Activated CD4-positive, alpha-beta T cell treated with anti-CD3 and anti-CD28 coated beads, Interleukin-2, amount 50 U/mL, for 1 hour (primary cell): ENCODE measurements at places on chromosomes 1 and 21.

DNA sequence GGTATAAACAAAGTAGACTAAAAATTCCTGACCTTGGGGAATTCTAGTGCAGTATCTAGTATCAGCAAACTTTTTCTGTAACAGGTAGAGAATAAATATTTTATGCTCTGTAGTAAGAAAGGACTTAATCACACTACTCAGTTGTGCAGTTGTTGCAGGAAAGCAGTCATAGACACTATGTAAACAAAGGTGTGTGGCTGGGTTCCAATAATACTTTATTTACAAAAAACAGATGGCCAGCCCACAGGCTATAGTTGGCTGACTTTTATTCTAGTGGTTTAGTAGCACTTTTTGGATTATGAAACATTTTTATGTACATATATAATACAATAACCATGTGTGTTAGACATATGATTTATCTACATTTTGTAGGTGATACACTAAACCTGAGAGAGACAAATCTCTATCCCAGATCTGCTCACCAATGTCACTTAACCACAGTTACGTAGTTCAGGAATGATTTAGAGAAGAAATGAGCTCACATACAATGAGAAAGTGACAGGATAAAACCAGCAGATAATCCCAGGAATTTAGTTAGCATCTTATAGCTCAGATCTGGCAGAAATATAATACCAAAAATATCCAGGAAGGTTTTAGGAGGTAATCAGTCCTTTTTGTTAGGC lies 56.1 kb downstream of the MIER1 start:
- no peak for DNase-seq

DNA sequence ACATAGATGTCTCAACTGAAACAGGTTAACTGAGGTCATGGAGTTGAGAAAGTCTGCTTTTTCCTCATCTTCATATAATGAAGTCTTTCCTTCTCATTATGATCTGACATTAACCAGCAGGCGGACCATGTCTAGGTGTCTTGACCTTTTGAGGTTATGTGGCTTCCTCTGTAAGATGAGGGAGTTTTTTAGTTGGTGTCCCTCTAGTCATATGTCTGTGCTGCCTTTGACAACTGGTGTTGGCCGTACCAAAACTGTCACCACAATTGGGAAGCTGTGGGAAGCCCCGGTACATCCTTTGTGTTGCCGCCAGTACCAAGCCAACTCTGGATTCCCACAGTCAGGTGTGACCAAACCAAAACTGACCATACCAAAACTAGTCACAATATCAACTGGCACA lies 105.1 kb downstream of the PBX1 start:
- DNase-seq: no peak

DNA sequence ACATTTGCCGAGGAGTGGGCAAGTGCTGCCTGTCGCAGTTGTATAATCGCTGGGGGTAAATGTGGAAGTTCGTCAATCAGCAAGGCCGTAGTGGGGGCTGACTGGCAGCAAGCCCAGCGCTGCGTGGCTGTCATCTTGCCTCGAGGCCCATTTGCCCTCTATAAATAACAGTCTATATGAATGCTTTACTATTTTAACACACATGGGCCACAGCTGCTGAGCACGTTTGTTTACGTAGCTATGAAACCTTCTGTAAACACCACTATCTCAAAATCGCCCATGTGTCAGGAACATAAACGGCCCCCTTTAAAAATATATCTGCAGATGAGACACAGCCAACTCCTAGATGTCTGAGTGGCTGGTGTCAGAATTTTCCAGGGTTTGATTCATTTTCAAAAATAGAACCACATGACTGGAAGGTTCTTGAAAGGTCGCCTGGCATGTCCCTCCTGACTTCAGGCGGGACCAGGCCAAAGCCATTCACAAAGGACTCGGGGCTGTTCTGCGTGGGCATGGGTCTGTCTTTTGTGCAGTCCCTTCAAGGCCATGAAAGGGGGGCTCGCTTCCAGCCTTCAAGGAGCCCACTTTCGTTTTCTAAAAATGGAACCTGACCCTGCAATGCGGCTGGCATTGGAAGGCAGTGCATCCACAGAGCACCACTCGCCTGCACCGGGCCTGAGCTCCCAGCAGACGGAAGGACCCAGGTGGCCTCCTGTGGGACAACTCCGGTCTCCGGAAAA lies 205.5 kb downstream of the KCNJ6 start:
- no peak for DNase-seq

- no peak for DNase-seq
Observed at GRCh38 chr21:38937844-38938243, 132.1 kb downstream of the ETS2 start.

DNA sequence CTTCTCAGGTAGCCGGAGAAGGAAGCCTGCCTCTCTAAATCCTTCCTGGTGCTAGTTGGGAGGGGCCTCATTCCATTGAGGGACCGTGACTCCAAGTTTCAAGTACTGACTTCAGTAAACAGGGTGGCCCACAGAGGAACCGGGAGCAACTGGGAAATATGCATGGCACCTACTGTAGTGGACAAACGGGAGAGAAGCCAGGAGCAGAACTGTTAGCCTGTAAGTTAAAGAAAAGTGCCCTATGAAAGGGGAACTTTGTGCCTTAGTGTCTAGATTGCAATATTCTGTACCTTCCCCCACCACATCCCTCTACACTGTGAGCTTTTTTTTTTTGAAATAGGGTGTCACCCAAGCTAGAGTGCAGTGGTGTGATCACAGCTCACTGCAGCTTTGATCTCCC lies 33.2 kb upstream of the KANK4 start:
- DNase-seq: no peak

DNA sequence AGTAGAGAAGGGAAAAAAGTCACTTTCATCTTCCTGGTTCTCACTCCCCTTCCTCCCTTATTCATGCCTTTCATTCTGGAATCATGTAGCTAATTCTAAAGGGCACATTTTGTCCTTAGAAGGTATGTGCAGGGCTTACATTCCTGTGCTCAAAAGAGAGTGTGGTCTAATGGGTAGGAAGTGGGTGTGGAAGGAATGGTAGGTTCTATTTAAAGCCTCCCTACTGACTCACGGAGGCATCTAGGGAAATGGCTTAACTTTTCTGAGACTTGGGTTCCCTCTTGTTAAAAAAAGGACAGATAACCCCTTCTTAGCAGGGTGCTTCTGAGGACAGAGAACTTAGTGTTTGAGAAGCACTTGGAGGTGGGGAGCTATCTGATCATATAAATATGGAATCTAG lies 249.3 kb upstream of the DUSP10 start:
- DNase-seq: no peak

DNA sequence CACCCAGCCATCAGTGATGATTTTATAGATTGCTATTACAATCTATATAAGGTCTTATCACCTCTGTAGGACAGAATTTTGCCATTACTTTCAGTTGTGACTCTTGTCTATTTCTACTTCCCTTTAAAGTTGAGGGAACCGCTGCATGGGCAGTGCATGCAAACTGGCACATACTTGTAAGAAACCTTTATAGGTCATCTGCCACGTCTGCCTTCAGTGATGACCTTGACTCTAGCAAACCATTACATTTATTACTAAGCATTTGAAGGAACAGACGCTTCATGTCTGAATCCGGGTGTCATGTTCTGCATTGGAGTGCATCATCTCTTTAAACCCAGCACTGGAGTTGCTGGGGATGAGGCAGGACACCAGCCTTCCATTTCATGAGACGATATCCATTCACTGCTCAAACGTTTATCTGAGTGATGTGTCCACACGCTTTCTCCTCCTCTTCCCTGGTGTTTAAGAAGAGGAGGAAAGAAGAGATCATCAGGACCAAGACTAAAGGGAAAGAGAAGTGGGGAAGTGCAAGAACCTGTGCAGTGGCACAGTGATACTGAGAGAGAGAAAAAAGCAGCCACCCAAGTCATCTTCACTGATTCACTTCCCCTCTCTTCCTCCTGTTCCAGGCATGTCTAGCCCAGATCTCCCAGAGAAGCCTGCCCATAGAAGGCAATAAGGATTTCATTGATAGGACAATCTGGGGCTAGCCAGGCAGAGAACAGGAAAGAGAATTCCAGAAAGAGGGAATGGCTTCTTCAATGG lies 14.1 kb downstream of the CCSAP start:
- DNase-seq: no peak

- DNase-seq: no peak
Observed at GRCh38 chr1:212607913-212608391, 609 bp upstream of the ATF3 start.

- DNase-seq: no peak
Observed at GRCh38 chr1:15952317-15953258, 23.3 kb downstream of the ZBTB17 start.

DNA sequence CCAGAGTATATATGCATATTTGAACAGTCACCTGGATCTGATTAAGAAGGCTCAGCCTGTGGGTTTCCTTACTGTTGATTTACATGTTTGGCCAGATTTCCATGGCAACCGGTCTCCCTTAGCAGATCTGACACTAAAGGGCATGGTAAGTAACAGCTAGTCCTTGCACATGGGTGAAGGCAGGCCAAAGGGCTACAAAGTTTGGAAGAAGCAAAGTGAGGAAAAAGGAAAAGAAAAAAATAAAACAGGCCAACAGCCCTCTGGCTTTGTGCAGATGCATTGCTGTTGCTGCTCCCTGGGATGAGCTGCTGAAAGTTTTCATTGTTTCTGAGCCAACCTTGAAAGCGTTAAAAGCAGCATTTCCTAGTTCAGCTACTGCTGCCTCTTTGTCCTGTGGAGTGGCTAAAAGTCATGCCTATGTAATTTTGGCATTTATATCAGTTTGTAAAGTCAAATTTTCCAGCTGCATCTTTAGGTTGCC lies 176.5 kb upstream of the HOOK1 start:
- DNase-seq: no peak

DNA sequence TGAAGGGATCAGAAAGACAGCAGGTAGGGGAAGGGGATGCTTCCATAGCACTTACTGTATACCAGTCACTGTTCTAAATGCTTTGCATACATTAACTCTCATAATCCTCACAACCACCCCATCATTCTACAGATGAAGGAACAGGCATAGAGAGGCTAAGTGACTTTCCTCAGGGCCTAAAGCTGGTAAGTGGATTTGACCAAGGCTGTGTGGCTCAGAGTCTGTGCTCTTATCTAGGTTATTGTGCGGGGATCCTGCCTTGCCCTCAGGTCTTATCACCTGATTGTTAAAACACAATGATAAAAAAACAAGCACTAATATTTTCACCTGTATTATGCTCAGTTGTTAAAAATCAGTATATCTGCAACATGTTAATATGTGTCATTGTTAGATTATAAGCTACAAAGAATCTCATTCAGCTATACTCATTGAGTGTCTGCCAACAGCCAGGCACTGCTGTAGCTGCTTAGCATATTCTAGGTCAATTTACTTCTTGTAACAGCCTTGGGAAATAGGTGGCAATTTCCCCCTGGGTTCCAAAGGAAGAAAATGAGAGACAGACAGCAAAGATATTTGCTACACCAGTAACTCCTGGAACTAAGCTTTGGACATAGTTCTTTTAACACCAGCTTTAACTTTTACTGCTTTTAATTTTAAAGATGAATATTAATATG lies 38.6 kb upstream of the RBM15 start:
- no peak for DNase-seq

GRCh38 chr1:182211386-182211785 lies 149.9 kb upstream of the ZNF648 start:
- DNase-seq: no peak

GRCh38 chr1:232207073-232207866 lies 422.7 kb downstream of the SIPA1L2 start:
- DNase-seq: no peak

DNA sequence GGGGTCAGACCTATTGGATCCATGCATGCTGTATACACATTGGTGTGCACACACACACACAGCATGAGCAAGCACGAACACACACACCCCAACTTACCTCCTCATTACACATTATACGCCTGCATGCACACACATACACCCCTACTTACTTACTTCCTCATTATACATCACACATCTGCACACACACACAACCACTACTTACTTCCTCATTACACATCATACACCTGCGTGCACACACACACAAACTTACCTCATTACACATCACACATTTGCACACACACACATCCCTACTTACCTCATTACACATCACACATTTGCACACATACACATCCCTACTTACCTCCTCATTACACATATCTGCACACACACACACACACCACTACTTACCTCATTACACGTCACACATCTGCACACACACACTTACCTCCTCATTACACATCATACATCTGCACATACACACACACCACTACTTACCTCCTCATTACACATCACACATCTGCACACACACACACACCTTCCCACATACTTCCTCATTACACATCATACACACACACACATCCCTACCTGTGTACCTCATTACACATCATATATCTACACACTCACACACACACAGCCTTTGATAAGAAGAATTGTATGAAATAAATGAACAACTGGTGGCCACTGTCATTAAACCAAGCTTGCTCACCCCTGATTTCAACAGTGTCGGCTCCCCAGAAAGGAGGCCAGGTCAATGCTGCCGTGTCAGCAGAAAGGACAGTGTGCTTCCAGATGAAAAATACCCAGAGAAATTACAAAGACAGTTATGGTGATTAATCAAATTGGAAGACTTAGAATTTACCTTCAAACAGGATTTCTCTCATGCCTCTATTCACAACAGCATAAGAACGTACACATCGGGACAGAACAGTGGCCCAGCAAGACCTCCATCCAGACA lies 117.8 kb downstream of the SETD4 start:
- no peak for DNase-seq

DNA sequence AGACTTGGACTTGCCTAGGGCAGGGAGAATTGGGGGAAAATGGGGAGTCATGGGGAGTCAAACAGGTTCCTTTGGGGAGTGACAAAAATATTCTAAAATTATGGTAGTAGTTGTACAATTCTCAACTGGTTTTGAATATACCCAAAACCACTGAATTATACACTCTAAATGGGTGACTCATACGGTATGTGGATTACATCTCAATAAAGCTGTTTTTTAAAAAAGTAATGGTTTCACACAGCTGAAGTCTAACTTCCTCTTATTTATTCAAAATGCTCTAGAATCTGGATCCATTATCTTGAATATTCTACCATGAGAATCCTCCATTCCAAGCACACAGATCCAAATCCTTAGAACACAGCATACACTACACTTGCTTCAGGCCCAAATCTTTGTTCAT lies 11.1 kb downstream of the EIF4G3 start:
- DNase-seq: no peak

- no peak for DNase-seq
Observed at GRCh38 chr1:161198897-161199431, at the start of gene ADAMTS4. ADAMTS4 (minus strand) TSS chr1:161199054; CDS start chr1:161198627, 427 bp downstream.

GRCh38 chr1:38077523-38078147 lies 31.0 kb upstream of the POU3F1 start:
- no peak for DNase-seq

DNA sequence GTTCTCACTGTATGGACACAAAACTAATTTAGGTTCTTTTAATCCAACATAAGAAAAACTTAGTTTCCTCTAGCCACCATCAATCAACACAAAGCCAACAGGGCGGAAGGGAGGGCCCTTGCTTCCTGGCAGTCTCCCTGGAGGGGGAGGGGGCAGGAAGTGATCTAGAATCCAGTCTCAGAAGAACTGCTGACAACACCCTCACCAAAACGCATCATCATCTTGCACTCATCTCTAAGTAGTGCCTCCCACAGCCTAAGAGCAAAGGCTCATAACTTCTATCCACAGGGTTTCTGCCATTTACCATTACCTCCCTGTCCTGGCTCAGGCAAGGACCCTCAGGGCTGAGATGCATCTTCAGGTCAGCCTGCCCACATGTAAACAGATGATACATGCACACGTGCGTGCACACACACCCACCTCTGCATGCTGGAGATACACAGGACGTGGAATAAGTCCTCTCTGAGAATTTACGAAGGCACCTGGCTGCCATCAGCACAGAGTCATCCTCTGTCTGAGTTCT lies 20.5 kb downstream of the HIVEP3 start:
- peak; percentile 66 for DNase-seq
